ENCODE measurements at places on chromosomes 2 and 18.

DNA sequence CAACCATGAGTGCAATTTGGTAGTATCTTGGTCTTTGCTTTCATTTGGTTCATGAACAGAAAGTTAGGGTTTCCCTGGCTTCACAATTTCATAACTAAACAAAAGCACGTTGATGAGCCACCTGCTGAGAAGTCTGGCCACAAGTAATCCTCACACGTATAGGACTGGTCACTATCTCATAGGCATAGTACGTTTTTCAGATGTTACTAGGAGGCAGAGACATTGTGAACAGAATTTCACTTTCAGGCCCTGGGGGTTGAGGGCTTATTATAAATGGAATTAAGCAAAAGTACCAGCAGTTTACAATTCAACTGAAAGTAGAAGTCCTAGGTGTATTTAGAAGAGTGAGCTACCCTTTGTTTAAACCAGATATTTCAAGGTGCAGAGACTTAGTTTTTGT lies 277.1 kb downstream of the ALPK2 start:
- DNase-seq = no peak

- DNase-seq = no peak
Measured at GRCh38 chr2:147688242-147688641, 156.6 kb upstream of the ACVR2A start.

GRCh38 chr2:66490588-66491001 lies 55.7 kb downstream of the MEIS1 start:
- DNase-seq = no peak

DNA sequence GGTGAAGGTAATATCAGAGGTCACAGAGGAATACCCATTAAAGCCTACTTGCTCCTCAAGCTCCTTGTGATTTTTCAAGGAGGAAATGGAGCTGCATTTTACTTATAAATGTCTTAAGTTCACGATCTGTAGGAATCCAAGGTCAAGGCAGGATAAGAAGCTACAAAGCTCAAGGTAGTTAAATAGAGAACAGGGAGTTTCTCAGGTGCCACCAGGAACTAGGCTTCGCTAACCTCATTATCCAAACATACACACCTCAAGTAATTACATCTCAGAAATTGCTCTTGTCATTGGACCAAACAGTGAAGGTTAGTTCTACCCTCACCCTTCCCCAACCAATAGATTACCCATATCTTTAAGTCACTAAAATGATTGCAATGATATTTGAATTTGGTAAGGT lies 317.4 kb upstream of the HNRNPA3 start:
- DNase-seq = no peak

DNA sequence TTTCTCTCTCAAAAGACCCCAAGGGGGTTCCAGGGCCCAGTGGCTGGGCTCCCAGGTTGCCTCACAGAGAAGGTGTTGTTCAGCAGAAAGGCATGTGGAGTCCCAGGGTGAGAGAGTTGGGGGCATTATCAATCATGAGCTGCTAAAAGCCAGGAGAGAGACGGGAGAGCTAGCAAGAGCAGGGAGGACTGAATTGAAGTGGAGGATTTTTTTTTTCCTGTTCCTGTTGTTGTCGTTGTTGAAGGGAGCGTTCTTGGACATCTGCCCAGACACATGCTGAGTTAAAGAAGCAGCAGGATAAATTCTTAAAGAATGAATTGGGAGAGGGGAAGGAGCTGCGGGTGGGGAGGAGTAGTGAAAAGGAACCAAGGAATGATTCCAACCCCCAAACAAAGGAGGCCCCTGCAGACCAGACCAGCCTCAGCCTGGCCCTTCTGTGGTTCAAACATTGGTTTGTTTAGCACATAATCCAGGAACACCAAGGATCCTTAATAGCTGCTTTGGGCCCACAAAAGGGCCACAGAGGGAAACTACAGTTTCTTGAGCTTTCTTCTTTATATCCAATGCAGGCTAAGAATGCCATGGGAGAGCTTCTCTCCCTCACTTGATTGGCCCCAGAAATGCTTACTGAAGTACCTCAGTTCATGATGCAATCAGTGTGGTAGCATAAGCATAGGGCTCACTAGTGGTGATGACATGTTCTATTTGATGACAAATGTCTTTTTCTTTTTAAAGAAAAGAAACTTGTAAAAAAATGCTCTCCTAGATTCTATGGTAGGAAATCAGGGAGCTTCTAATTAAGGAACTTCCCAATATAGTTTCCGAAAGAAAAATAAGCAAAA lies 146.0 kb downstream of the SETBP1 start:
- no peak for DNase-seq

DNA sequence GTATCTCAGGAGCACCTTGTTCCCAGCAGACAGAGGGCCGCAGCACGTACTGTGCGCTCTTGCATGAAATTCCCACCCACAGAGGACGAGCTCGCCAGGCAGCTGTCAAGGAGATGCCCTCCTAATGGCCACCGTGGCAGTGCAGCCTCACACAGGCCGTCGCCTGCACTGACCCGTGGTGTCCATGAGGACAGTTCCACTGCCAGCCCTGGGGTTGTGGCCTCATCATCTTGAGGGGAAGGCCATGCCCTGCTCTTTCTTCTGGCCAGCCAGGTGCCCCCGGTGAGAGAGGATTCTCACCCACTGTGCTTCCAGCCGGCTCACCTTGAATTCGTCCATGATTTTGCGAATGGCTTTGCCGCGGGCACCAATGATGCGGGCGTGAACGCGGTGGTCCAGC lies 42.0 kb downstream of the ANO7 start:
- no peak for DNase-seq

- DNase-seq = no peak
Measured at GRCh38 chr2:154158101-154158500, 286.4 kb downstream of the GALNT13 start.

DNA sequence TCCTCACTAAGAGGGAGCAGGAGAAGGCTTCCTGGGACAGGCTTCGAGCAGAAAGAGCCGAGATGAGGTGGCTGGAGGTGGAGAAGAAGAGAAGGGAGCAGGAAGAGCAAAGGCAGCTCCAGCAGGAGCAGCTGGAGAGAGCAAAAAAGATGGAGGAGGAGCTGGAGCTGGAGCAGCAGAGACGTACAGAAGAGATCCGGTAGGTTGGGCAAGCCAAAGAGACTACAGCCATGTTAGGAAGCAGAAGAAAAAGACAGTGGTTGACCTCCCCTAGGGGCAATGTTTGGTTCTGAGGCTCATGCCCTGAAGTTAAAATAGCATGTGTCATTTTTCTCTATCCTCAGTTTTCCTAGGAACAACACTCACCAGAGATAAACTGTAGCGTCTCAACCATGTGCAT lies 45.1 kb downstream of the SUMO1 start:
- DNase-seq = no peak

GRCh38 chr2:220318037-220318436 lies 690.6 kb downstream of the SLC4A3 start:
- DNase-seq = no peak

DNA sequence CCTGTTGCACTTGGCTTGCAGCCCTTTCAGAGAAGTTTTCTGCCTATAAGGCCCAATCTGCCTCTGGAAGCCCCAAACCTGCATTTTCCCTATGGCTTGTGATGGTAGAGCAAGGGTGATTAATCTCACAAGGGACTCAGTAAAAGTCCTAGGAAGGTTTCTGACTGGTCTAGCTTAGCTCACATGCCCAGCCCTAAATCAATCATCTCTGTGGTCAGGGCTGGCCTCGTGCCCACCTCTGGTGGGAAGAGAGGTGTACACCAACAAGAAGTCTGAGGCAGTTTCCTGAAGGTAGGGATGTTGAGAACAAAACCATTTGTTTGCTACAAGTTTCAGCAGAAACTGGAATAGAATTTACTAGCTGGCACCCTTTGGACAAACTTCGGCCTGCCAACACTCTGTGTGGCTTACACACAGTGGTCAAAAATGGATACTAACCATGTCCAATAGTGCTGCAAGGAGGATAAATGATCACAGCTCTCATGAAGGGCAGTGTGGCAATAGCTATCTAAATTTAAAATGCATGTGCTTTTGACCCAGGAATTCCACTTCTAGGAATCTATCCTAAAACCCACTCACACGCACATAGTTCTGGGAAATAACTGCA lies 96.4 kb downstream of the EN1 start:
- DNase-seq = no peak

GRCh38 chr2:130337735-130338325 lies 4.9 kb upstream of the IMP4 start:
- DNase-seq = no peak
